ENCODE measurements at places on chromosomes 1 and 21. TPM values are rescaled to one million over a fixed set of nuclear protein-coding genes. Genes with fewer than 3 reads are reported as not detected.

Gene GUCA2A
- not detected for total RNA-seq

Gene FCN3
- not detected for total RNA-seq

Gene APP
- total RNA-seq, result 43.6 TPM

Gene GPR3
- total RNA-seq, result 0.93 TPM

Gene HCRTR1
- not detected for total RNA-seq

Gene CYP4B1
- not detected for total RNA-seq

Gene FAM167B
- 1.4 TPM for total RNA-seq

Gene LYPD8
- not detected for total RNA-seq

Gene OR2T2
- not detected for total RNA-seq

Gene PTPRU
- 0.42 TPM for total RNA-seq

Gene LIPI
- not detected for total RNA-seq

Gene PRAMEF25
- total RNA-seq, result not detected

Gene CASQ2
- not detected for total RNA-seq

Gene TLCD4
- not detected for total RNA-seq

Gene OR2T29
- not detected for total RNA-seq
